ENCODE measurements at places on chromosomes 7 and 10.
A peak's percentile ranks its signal among the peaks of the same experiment; 100 is the strongest.

- no peak for DNase-seq
Observed at GRCh38 chr10:45473126-45473525, 99.1 kb downstream of the ALOX5 start.

DNA sequence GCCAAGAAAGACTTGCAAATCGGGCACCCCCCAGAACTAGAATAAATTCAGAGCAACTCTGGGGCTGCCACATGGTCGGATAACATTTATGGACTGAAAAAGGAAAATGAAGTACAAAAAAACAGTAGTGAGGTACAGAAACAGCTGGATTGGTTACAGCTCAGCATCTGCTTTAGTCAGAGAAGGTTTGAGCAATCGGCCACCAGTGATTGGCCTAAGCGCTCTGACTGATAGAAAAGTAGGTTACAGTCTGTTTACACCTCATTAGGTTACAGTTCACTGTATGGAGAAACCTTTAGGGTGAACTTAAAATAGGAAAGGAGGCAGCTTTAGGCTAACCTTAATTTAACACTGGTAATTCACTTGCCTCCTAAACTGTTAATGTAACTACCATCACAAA lies 102.0 kb upstream of the DKK1 start:
- no peak for DNase-seq

GRCh38 chr7:69889338-69889975 lies 291.2 kb downstream of the AUTS2 start:
- DNase-seq, result no peak

GRCh38 chr7:72163271-72163670 lies 248.9 kb downstream of the CALN1 start:
- DNase-seq, result no peak

- DNase-seq, result no peak
Observed at GRCh38 chr10:74875966-74876365, 49.6 kb downstream of the KAT6B start.

DNA sequence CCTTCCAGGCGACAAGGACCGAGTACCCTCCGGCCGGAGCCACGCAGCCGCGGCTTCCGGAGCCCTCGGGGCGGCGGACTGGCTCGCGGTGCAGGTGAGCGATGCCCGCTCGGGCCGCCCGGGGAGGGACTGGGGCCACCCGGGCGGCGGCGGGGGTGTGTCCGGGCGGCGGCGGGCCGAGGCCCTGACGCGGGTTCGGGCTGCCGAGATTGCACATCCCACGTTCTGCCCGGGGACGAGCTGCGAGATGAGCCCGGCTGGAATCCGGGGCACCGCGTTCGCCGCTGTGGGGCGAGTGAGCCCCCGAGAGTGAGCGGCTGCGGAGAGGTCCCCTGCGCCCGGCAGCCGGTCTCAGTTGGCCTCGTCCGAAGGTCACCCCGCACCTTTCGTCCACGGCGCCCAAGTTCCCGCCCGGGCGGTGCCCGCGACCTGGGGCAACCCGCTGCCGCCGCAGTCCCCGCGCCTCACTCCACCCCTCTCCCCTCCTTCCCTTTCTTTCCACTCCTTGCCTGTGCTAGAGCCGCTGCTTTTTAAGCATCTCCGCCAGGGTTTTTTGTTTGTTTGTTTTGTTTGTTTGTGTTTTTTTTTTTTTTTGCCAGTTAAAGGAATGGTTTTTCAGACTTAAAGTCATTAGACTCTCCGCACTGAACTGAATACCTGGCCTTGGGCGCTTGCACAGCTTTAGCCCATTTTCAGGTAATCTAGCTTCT lies 515 bp downstream of the RALA start:
- DNase-seq, result peak; percentile 16

- peak; percentile 48 for DNase-seq
Observed at GRCh38 chr10:34994565-34995142, 95.5 kb downstream of the CUL2 start.

- no peak for DNase-seq
Observed at GRCh38 chr10:76509446-76509845, 1078.0 kb downstream of the LRMDA start.

GRCh38 chr7:156527458-156527890 lies 113.1 kb upstream of the RNF32 start:
- DNase-seq, result no peak

GRCh38 chr10:24494236-24494635 lies 229.5 kb downstream of the ARHGAP21 start:
- DNase-seq, result no peak

DNA sequence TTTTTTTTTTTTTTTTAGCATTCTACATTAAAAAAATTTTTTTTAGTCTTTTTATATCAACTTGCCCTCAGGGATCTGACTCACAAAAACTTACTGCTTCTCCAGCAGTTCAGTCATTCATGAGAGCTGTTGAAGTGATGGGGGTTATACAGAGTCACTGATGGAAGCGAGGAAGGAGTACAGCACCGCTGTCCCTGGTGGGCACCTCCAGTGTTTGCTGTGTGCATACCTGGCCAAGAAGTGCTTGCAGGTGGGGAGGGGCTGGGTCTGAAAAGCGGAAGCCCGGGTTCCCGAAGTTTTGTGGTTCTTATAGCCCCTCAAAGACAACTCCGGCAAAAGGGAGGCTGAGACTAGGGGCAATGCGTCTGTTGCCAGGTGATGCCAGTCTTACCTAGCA lies 46.2 kb downstream of the MINDY4 start:
- DNase-seq, result no peak

DNA sequence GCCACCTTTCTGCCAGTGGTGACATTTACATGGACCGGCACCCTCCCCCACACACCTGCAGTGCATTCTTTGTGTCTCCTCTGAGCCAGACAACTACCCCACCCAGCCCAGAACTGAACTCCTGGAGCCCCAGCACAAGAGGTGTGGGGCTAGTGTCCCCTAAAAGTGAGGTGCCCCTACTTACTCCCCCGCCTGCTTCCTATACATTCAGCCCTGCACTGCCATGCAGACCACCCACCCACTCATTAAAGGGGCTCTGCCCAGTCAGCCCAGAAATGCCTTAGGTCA lies 1.9 kb downstream of the SAP25 start:
- no peak for DNase-seq

- DNase-seq, result no peak
Observed at GRCh38 chr10:59129867-59130266, 46.6 kb upstream of the PHYHIPL start.

DNA sequence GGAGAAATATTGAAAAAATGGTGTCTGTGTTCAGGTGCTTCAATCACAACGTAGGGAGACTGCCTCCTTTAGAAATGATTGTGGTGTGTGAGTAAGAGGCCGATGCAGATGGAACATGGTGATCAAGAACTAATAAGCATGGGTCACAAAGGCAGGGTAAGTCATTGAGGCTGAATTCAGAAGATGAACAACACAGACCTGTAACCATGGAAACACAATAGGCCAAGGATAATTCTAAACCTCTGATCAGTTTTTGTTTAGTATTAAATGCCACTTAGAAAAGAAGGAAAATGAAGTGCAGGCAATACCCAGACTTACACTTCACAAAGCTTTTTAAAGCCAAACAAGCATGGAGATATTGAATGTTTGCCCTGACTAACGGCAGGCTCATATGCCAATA lies 32.8 kb upstream of the TAS2R16 start:
- no peak for DNase-seq

GRCh38 chr10:71675295-71675970 lies 44.1 kb downstream of the C10orf105 start:
- DNase-seq, result no peak

DNA sequence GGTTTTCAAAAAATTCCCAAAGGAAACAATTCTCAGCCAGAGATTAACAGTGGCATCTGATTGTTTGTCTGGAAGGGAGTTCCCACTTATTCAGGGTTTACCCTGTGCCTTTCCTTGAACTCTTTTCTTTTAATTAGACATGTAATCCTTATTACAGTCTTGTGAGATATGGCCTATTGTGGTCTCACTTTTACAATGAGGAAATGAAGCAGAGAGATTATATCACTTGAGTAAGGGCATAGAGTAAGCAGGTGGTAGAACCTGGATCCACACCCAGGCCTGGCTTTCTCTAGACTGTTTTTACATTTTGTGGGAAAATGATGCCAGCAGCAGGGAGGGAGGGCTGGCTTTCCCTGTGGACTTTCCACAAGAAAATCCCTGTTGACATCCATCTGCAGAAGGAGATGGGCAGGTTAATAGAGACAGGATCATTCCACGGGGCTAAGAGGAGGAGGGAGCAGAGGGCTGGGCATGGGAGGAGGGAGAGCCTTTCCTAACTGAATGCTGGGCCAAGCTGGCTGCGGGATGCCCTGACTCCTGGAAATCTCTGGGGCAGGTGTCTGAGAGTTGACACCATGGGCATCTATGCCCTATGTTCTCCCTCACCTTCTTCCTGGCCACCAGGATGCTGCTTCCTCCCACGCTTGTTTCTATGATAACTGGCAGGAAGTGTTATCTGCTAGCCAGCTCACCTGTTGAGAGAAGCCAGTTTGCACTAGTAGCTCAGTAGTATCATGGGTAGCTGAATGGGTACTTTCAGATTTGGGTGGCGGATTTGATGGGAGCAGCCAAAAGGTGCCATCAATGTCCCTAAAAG lies 28.7 kb upstream of the ARHGAP22 start:
- DNase-seq, result no peak

DNA sequence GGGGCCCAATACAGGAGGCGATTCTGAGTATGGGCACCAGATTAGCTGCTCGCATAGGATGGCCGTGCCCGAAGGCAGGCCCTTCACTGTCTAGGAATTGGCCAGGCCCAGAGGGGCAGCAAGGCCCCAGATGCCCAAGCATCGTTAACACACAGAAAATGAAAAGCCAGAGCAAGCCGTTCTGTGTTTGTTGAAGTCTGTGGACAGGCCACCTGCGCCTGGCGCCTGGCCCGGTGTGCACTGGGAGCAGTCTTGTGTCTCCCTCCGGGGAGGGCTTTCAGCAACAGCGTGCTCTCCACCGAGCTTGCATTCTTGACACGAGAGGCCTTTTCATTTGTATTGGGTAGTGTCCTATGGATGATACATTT lies 34.5 kb upstream of the TTYH3 start:
- DNase-seq, result no peak

- DNase-seq, result no peak
Observed at GRCh38 chr7:155226261-155227003, 71.2 kb upstream of the INSIG1 start.

DNA sequence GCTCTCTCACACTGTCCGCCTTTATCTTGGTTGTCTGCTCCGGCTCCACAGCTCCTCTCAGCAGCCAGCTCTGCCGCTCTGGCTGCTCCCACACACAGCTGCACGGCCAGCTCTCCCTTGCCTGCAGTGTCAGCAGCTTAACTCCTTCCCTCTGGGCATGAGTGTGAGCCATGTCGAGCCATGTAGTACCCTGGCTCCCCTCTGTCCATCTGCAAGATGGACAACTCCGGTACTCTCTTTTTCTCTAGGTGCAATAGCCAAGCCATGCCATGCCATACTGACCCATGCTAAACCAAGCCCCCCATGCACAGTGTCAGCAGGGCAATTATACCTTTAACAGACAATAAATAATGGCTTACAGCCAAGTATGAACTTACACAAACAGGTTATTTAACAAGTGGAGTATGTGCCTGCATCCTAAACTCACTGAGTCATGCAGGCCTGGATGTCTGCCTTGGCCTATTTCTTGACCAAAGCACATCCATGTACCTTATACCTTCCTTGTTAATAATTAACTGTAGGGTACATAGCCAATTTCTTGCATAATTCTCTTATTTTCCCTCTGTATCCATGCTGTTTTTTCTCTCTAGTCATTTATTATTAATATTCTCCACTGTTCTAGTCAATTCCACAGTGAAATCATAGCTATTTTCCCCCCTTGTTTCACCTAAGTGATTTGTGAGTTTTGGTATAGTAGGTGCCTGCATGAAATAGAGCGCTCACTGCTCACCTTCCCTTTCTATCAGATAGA lies 170.9 kb downstream of the CDK14 start:
- DNase-seq, result no peak

- DNase-seq, result no peak
Observed at GRCh38 chr10:126732308-126732707, 61.8 kb upstream of the C10orf90 start.

GRCh38 chr7:55536619-55537457 lies 35.5 kb downstream of the VOPP1 start:
- no peak for DNase-seq

- DNase-seq, result no peak
Observed at GRCh38 chr7:51265066-51265907, 51.3 kb downstream of the COBL start.

GRCh38 chr7:19113855-19114550 lies 3.4 kb downstream of the TWIST1 start:
- no peak for DNase-seq

DNA sequence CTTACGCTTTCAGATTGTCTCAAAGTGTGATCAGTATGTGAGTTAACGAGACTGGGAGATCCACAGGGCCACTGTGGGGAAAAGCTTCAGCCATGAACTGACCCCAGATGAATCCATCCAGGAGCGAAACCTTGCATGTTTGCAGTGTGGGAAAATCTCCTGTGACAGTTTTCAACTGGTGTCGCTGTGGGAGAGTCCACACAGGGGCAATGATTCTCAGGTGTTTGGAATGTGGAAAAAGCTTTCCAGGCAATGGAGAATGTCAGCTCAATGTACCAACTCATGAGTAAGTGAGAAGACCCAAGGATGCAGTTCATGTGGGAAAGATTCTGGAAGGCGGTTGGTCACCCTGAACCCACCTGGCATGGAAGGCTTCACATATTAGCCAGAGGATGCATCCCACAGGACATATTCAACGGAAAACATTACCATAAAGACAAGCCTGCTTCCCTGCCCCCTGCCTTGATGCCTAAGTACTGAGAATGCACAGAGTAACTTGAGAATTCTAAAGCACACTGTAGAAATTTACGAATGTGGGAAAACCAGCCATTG lies 204.1 kb upstream of the BMPER start:
- no peak for DNase-seq

DNA sequence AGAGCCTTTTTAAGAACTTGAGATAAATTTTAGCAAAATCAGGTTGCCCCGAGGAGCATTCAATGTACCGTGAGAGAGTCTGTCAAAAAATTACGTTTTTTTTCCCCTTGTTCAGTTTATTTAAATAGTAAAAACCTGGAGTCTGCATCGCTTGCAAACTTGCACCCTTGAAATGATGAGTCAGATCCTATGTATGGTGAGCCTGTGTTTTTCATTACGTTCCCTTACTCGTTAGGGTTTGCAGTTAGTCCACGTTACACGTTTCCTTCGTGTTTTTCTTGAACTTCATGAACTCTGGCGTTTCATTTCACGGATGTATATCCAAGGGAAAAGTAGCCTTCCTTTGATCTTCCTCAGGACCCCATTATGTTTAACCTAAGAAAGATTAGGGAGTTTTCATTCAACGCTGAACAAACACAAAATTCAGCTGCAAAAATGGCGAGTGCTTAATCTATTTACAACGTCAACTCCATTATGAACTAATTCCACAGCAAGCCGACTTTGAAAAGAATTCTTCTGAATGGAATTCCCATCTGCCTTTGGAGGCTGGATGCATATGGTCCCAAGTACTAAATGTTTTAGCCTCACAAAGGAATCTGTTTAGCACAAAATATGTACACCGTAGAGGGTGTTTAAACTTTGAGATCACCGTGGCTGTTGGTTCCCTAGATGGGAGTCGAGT lies 182.4 kb downstream of the MYOF start:
- no peak for DNase-seq

DNA sequence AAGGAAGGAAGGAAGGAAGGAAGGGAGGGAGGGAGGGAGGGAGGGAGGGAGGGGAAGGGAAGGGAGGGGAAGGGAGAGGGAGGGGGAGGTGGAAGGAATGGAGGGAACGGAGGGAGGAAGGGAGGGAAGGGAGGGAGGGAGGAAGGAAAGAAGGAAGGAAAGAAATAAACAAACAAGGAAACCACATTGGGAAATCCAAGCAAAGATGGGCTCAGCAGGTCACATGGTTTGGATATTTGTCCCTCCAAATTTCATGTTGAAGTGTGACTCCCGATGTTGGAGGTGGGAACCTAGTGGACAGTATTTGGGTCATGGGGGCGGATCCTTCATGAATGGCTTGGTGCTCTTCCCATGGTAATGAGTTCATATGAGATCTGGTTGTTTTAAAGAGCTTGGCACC lies 454.6 kb upstream of the C7orf33 start:
- DNase-seq, result no peak

Measured in stimulated activated CD4-positive, alpha-beta T cell treated with anti-CD3 and anti-CD28 coated beads, Interleukin-4, amount 100 ng/mL, for 24 hours (primary cell).